ENCODE measurements at places on chromosomes 11 and 22.

DNA sequence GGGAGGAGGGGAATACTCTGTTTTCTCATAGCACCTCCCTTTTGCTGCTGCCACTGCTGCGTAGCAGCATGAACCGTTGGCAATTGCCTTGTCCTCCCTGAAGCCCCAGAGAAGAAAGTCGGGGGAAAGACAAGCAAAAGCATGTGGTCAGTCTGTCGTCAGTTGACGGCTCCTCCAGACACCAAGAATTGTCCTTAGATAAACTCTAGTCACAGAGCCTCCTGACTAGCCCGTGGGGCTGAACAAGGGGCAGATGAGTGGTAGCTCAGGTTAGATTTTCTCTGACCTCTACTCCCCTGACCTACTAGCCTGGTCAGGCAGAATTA is 126.4 kb upstream of the HSD17B12 start:
- no peak for DNase-seq

DNA sequence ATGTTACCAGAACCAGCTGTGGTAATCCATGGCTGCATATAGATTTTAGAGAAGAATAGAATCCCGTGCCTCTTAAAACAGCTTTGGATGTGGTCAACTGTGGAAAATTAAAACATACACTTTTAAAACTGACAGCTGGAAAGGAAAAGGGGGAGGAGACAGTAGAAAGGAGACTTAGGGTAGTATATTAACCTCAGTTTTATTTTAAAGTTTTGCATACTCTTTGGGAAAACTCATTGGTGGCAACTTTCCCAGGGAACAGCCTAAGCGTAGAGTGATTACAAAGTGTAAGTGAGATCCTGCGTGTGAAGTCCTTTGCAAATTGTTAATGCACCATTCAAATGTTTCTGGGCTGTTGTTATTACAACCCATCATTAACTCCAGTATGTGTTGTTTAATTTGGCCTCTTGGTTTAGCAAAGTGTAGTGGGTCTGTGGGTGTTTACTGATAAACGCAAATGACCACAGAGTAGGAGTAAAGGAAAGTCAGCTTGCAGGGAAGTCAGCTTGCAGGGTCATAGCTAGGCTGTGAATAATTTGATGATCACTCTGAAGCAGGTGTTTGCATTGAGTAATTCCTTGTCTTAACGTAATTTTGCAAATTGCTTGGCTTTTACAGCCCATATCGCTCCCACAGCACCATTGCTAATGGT is 88.0 kb upstream of the DBX1 start:
- DNase-seq = no peak

DNA sequence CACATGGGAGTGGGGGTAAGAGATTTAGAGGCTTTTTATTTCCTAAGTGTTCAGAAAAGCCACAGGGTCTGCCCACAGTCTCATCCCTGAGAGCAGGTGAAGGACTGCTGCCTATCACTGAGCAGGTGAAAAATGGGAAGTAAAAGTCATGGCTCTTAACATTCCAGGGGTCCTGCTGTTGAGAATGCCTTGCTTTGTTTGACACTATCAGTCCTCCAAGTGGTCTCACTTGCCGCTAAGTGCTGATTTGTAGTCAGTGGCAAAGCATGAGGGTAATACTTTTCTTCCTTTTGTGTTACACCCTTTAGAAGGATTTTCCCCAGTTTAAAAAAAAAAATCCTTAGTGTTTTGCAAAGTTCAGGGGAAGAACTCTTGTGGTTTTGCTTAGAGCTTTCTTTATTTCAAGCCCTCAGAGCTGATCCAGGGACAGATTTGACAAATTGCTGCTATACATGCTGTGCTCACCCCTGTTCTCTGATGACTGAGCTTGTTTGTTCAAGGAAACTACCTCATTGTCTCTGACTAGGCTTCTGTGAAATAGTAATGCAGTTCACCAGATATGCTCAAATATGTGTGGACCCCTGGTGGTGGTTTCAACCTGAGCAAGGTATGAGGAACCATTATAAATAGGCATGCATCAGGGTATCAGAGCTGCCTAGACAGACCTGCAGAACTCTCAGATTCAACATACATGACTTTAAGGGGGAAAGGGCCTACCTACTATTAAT is 141.0 kb downstream of the ARHGAP42 start:
- DNase-seq = no peak

DNA sequence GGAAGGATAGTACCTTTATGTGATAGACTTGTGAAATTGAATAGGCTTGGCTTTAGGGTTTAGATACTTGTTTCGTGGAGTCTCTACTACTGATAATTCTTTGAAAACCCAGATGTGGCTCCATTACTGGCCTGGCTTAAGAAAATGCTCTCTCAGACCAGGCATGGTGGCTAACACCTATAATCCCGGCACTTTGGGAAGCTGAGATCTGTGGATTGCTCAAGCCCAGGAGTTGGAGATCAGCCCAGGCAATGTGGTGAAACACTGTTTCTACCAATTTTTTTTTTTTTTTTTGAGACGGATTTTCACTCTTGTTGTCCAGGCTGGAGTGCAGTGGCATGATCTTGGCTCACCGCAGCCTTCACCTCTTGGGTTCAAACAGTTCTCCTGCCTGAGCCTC is 40.9 kb downstream of the ATG13 start:
- DNase-seq = no peak

- DNase-seq = peak; percentile 3
Measured at GRCh38 chr11:124644426-124645280, 22.0 kb downstream of the TBRG1 start.

DNA sequence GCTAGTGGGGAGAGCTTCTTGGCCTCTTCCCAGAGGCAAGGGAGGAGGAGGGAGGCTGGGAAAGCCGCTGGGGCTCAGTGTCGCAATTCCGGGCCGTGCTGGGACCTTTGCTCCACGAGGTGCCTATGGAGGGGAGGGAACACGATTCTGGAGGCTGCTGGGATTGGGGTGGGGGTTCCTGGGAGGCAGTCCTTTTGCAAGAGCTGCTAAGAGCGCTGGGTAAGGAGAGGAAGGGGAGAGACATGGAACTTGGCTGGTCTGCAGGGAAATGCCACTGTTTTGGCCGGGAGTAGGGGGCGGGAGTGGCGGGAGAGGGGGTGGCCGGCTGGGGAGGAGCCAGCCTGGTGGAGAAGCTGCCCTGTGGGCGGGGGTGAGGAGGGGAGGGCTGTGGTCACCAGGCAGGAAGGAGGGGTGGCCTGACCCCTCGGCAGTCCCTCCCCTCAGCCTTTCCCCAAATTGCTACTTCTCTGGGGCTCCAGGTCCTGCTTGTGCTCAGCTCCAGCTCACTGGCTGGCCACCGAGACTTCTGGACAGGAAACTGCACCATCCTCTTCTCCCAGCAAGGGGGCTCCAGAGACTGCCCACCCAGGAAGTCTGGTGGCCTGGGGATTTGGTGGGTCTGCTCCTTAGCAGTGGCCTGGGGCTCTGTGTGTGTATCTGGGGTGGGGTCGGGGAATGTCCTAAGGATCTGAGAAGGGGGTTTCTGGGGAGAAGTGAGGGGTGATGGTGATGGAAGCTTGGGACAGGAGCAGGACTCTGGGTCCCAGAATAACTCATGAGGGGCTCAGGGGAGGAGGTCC is at the start of gene NR1H3:
Gene NR1H3 (plus strand): TSS at position 480 of the 800 bp plus-strand sequence. CDS start 1,221 bp downstream, outside the sequence.
- DNase-seq = no peak

DNA sequence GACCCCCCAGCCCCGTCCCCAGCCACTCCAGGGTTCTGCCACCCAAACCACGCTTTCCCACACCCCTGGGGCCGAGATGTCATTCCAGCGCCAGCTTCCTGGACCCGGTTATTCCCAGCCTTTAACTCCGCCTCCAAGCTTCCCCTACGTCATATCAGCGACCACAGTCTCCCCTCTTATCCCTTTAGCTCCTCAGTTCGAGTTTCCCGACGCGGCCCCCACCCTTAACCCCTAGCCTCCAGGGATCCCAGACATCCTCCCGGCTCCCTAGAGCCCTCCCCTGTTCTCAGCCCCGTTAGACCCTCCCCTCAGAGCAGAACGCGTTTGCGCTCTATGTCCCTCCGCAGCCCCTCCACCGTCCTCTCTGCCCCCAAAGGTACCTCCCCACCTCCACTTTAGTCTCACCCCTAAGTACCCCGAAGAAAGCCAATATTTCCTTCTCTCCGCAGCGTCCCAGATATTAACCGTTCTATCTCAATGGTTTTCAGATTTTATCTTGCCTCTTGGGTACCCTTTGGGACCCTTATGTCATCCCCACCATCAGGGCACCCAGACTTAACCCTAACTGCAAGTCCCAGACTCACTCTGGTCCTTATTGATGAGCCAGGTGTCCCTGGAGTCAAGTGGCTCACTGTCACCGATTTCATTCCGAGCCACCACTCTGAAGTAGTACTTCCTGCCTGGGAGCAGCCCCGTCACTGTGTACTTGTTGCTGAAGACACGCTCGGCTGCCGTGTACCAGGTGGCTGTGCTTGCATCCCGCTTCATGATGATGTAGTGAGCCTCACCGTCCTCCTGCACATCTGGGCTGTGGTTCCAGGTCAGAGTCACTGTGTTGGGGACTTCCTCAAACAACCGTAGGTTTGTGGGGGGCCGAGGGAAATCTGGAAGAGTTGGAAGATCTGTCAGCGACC is 8.0 kb downstream of the TMEM86A start:
- no peak for DNase-seq

- peak; percentile 60 for DNase-seq
Measured at GRCh38 chr11:63635762-63636465, 21.7 kb upstream of the PLAAT3 start.

- DNase-seq = no peak
Measured at GRCh38 chr11:86914865-86915519, 40.2 kb downstream of the FZD4 start.

DNA sequence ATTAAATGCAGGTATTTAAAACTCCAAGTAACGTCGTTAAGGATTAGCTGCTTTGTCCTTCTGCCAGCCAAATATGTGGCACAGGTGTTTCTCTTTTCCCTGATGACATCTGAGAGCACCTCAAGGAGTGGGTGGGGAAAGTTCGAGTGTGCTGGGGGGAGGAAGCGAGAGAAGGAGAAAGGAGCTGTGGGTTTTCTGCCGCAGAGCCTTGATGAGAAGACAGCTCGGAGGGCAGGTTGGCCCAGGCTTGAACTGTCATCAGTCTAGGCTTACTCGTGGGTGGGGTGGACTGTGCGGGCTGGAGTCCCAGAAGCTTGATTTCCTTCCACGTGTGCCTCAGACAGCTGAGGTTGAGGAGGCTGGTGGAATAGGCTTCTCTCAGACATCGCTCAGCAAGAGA is 15.2 kb upstream of the SORL1-AS1 start:
- DNase-seq = peak; percentile 66

All from stimulated activated CD4-positive, alpha-beta T cell treated with anti-CD3 and anti-CD28 coated beads, Interleukin-2, amount 100 ng/mL, for 48 hours (primary cell).